Activated CD4-positive, alpha-beta T cell treated with anti-CD3 and anti-CD28 coated beads, Interleukin-2, amount 50 U/mL, for 24 hours (primary cell): ENCODE measurements at places on chromosomes 13 and 19.
A peak's percentile ranks its signal among the peaks of the same experiment; 100 is the strongest.

DNA sequence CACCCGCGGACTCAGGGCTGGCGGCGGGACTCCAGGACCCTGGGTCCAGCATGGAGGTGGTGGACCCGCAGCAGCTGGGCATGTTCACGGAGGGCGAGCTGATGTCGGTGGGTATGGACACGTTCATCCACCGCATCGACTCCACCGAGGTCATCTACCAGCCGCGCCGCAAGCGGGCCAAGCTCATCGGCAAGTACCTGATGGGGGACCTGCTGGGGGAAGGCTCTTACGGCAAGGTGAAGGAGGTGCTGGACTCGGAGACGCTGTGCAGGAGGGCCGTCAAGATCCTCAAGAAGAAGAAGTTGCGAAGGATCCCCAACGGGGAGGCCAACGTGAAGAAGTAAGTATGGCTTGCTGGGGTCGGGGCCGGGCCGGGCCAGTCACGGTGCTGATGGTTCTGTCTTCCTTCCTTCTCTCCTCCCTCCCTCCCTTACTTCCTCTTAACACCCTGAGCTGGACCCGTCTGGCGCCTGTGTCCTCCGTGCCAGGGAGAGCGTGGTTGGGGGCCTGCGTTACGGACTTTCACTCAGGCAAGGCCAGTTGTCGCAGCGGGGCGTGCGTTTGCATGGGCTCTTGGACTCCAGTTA lies 1.4 kb downstream of the STK11 start:
- no peak for DNase-seq

DNA sequence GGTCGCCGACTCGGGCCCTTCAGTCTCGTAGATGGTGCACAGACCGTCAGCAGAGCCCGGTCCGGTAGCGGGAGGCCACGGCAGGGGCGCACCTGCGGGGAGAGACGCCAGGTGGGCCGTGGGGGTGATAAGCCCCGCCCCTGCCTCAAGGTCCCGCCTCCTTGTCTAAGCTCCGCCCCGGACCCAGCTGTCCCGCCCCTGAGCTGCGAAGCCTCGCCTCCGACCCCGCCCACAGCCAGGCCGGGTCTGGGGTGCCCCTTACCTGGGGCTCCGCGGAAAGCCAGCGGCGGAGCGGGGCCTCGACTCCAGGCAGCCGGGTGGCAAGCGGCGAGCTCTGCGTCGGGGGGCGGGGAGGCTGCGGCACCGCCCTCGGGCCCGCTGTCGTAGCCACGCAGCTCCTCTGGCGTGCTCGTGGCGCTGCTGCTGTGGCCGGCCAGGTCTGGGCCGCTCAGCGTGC lies 4.7 kb downstream of the PRR36 start:
- peak; percentile 67 for DNase-seq

GRCh38 chr19:55376241-55376933 lies at the start of gene TMEM190:
TMEM190 (plus strand) TSS chr19:55376826; CDS start chr19:55376854, 28 bp downstream.
- DNase-seq, result no peak

DNA sequence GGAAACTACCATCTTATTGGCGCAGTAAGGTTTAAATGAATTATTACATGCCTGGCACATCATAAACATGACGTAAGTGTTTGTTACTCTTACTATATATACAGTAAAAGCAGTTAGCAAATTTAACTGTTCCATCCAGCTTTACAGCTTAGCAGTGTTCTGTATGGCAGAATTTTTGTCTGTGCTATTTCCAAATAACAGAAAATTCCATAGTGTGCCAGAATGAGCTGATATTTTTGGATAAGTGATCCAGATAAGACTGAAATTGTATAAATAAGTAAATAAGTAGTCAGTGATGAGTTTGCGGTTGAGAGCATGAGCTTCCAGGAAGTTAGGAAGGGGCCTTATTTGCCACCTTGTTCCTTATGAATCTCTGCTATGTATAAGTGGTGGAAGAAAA lies 236.5 kb upstream of the SLC10A2 start:
- no peak for DNase-seq

- no peak for DNase-seq
Measured at GRCh38 chr13:95552539-95553441, at the start of gene CLDN10. CLDN10 (plus strand) TSS chr13:95552720; CDS start chr13:95552754, 34 bp downstream.

DNA sequence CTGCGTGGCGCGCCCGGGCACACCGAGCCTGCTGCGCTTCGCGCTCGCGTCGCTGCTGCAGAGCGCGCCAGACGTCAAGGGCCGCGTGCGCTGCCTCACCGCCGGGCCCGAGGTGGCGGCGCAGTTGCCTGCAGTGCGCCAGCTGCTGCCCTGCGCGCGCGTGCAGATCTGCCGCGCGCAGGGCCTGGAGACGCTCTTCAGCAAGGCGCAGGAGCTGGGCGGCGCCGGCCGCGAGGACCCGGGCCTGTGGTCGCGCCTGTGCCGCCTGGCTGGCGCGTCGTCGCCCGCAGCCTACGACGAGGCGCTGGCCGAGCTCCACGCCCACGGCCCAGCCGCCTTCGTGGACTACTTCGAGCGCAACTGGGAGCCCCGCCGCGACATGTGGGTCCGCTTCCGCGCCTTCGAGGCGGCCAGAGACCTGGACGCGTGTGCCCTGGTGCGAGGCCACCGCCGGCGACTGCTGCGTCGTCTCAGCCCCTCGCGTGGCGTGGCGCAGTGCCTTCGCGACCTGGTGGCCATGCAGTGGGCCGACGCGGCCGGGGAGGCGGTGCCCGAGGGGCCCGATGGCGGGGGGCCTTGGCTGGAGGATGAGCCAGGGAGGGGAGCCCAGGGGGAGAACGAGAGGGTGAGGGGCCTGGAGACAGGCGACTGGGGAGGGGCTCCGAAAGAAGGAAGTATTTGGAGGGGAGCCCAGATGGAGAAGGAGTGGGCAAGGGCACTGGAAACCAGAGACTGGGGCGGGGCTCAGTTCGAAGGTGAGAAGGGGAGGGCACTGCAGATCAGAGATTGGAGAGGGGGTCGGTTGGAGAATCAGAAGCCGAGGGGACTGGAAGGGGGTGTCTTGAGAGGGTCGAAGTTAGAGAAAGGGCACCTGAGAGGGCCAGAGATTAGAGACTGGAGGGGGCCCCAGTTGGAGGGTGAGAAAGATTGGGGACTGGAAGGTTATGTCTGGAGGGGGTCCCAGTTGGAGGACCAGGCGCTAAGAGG lies 24.7 kb downstream of the ZSWIM9 start:
- DNase-seq, result no peak

GRCh38 chr13:51449018-51449417 lies 3.8 kb downstream of the INTS6 start:
- no peak for DNase-seq

GRCh38 chr19:34409189-34410164 lies 5.3 kb downstream of the PDCD2L start:
- DNase-seq, result no peak

DNA sequence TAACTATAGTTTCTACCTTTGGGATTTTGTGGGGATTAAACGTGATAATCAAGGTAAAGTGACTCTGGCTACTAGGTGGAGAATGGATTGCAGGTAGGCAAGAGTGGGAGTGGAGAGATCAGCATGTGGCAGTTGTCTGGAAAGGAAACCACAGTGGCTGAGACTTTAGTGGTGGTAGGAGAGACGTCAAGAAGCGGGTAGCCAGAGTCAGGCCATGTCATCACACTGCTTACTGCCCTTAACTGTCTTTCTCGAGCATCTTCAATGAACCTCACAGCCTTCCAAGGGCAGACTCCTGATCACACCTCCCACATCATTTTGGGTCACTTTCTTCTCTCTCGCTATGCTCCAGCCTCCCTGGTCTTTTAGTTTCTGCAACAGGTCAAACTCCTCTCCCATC lies 28.6 kb upstream of the MBNL2 start:
- no peak for DNase-seq

- DNase-seq, result no peak
Measured at GRCh38 chr13:114022876-114023275, 49.0 kb upstream of the C13orf46 start.

DNA sequence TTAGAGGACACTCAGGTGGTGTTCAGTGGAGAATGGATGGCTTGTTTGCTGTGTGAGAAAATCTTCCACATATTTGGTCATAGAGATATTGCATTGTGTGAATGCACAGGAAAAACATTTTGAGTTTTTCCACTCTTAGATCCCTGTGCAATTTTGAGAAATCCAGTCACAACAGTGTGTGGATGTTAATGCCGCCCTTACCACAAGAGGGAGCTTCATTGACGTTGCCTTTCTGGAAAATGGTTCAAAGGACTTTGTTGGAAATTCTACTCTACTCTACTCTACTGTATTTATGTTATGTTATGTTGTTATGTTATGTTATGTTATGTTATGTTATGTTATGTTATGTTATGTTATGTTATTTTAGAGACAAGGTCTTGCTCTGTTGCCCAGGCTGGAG lies 13.4 kb downstream of the ZNF20 start:
- no peak for DNase-seq

- DNase-seq, result no peak
Measured at GRCh38 chr13:95650696-95651095, 6.2 kb upstream of the DZIP1 start.

DNA sequence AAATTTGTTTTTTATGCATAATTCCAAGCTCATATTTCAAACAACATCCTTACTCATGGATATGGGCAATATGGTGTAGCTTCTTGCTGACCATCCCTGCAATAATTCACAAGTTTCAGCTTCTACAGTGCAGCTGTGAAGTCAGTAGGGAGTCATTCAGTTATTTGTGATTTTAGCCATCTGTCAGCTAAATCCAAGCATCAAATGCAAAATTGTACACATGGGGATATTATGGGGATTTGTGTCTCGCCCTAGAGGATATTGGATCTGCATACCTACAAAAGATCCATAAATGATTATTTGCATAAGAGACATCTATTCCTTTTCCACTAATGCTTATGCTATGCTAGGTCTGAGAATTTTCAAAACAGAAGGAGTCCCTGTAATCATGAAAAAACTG lies 217.9 kb upstream of the SLITRK5 start:
- DNase-seq, result no peak

DNA sequence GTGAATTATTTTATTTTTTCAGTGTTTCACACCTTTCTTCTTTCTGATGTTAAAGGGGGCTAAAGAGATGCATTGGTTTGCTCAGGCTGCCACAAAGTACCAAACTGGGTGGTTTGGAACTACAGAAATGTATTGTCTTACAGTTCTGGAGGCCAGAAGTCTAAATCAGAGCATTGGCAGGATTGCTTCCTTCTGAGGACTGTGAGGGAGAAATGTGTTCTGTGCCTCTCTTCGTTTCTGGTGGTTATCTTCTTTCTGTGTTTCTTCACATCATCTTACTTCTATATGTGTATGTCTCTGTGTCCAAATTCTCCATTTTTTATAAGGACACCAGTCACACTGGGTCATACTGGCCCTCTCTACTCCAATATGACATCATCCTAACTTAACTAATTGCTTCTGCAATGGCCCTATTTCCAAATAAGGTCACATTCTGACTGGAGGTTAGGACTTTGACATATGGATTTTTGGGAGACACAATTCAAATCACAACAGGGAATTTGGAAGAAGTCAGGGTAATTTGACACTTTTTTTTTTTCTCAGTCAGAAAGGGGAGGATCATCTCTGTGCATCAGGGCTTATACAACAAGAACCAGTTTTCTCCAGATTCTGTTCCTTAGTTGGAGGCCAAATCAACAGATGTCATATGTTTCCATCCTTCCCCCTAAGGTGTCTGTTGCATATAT lies 188.2 kb downstream of the KCNRG start:
- no peak for DNase-seq

GRCh38 chr13:30968846-30969245 lies 36.4 kb downstream of the TEX26 start:
- DNase-seq, result no peak

DNA sequence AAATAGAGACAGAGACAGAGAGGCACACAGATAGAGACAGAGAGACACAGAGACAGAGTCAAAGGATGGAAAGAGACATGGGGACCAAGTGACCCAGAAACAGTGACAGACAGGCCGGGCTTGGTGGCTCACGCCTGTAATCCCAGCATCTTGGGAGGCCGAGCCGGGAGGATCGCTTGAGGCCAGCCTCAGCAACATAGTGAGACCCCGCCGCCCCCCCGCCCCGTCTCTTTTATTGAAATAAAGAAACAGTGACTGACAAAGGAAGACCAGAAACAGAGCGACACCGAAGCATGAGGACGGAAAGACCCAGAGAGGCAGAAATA lies 848 bp upstream of the NECTIN2 start:
- DNase-seq, result no peak

DNA sequence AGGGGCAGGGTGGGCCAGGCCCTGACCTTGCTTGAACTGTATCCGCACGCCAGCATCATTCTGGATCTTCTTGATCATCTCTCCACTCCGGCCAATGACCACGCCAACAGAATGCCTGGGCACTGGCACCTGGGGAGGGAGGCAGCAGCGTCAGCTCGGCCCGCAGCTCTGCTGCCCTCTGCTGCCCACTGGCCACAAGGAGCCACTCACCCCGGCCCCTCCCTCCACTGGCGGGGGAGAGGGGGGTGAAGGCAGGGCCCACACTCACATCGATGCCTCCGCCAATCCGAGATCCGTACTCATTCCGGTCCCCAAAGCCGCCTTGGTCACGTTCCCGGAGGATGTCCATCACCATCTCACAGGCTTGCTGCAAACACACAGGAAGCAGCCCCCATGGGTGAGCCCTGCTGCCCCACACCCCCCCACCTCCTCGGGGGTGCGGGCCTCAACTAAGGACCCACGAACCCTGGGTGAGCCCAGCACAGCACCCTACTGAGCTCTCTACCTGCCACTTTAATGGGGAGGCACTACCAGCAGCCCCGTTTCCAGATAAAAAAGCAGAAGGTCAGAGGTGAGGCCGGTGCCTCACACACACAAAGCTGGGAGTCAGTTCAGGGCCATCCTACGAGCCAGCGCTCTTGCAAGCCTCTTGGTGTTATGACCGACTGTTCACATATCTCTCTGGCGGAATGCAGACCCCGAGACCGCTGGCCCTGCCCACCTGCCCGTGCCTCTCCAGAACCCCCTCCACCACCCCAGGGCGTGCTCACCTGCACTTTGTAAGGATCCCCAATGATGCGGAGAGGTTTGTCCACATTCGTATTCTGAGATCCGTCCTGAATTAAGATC lies 6.7 kb downstream of the KHSRP start:
- no peak for DNase-seq

DNA sequence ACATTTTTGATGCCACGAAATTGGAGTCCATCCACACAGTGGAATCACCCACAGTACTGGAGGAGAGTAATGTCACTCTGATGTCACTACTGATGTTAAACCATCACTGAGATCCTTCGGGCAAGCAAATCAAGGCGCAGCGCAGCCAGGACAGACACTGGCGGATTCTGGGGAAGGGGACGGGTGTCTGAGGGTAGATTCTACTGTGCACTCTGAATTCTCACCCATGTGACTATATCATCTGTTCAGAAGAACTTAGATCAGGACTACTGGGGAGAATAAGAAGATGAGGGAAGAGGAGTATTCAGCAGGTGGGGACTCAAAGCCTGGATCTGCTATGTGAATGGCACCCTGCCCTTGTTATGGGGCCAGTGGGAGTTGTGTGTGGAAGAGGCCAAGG lies 12.6 kb upstream of the SIGLEC6 start:
- DNase-seq, result no peak

DNA sequence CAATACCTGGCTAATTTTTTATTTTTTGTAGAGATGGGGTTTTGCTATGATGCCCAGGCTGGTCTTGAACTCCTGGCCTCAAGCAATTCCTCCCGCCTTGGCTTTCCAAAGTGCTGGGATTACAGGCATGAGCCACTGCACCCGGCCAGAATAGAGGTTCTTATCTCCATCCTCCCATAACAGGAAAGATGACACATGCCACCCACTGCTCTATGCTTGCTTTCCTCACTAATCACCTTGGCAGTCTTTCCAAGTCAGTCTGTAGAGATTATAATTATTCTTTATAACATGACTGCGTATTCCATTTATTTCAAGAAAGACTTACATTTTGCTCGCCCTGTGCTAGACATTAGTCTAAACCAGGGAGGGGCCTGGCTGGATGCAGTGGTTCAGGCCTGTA lies 6.7 kb downstream of the VAV1 start:
- DNase-seq, result no peak
